ENCODE measurements at places on chromosomes 1 and 21. TPM values are rescaled to one million over a fixed set of nuclear protein-coding genes. Genes with fewer than 3 reads are reported as not detected.

DNA sequence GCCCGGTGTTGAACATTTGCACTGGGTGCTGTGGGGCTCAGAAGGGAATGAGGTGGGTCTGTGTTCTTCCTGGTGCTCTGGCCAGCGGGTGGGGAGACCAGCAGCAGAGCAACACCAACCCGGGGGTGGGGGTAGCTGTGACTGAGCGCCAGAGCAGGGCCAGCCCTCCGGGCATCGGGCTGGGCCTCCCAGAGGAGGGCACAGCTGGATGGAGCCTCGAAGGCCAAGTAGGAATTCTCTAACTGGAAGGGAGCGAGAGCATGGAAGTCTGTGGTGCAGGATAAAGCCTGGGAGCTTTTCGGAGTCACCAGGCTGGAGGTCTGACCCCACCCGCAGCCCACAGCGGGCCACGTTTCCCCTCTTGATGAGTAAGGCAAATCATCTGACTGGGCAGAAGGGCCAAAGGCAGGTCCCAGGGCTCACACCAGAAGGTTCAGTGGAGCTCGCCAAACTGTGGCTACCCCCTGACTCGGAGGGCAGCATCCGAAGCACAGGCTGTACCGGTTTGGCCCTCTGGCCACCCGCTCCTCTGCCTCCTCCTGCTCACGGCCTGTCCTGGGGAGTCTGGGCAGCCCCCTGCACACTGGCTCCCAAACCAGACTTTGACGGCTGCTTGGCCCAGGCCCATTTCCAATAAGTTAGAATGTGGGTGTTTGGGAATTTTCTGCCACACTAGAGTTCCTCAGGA is 18.8 kb downstream of the SLC1A7 start:
- DNase-seq = no peak

- no peak for DNase-seq
These were observed 579.9 kb upstream of the B3GALT2 start for GRCh38 chr1:193766329-193766728.

- DNase-seq = no peak
These were observed 174.4 kb upstream of the UBE2U start for GRCh38 chr1:64029037-64029436.

- no peak for DNase-seq
These were observed 633.2 kb upstream of the NEGR1 start for GRCh38 chr1:72915581-72915980.

DNA sequence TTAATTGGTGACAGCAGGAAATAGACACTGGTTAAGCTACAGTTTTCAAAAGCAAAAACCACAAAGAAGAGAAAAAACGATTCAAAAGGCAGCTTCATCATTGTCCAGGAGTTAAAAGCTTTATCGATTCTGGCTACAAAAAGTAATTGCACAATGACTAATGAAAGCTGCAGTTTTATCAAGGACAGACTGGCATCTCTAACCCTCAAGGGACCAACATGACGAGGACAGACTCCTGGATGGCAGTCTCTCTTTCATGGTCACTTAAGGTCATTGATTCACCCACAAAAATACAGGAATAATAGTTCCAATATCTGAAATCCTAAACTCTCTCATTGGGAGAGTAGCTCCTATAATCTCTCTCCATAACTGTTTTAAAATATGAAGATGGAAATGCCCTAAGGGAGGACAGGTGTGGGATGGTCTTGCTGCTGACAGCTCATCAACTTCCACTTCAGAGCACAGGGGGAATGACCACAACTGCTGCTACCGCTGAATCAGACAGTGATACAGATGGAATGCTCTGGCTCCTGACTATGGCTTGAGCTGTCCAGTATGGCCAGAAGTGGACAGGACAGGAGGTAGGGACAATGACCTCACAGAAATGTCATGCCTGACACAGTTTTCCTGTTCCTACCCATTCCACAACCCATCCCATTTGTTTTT is 17.4 kb upstream of the CPLANE2 start:
- DNase-seq = no peak

DNA sequence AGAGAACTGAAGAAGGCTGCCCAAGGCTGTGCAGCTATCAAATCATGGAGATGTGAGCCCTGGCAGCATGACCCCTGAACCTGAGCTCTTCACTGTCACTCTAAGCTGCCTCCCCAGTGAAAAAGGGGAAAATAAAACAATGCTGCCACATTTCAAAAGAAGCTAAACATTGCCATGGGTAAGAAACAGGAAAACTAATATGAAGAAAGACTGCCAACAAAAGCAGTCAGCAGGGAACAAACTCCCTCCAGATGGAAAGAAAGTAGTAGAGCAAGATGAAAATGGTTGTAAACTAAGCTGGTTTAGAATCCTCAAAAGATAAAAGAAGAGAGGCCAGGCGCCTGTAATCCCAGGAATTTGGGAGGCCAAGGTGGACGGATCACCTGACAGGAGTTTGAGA is 36.2 kb upstream of the CSF1 start:
- no peak for DNase-seq

DNA sequence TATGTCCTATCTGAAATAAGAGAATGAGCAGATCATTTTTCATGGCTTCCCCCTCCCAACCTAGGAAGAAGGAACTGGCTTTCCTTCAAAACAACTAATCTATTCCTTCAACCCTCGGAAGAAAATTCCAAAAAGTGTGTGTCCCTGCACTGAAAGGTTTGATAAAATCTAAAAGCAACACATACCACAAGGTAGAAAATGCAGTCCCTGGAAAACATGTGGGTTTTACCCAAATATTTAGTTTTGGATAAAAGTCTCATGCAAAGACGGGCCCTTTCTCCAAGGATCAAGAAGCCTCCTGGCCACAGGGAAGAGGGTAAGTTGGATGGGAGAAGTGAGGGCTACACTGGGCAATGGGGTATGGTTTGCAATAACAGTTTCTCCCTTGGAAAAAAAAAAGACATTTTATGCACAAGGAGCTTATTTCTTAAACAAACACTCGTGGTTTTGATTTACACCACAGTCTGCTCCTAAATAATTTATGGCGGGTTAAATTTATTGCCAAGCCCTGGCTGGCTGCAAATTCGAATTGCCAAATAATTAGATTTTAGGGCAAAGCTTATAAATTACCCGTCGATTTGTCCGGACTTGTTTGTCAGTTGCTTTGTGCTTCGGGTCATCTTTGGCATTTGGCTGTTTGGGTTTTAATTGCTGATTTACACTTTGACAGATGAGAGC is 28.9 kb downstream of the ERI3 start:
- no peak for DNase-seq

GRCh38 chr21:15278279-15278678 is 213.5 kb upstream of the NRIP1 start:
- DNase-seq = no peak

- DNase-seq = no peak
These were observed 30.4 kb downstream of the IFNGR2 start for GRCh38 chr21:33433425-33434114.

- no peak for DNase-seq
These were observed 867 bp downstream of the PTGFRN start for GRCh38 chr1:116910379-116911187.

DNA sequence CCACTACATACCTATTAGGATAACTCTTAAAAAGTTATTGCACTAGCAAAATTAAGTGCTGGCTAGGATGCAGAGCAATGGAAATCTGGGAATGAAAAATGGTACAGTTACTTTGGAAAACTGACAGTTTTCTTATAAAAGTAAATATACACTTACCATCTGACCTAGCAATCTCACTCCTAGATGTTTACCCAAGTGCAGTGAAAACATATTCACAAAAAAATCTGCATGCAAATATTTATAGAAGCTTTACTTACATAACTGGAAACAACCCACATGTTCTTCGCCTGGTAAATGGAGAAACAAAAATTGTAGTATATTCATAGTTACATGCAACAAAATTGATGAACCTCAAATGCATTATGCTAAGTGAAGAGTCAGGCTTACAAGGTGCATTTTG is 12.9 kb upstream of the FLG2 start:
- no peak for DNase-seq

GRCh38 chr21:29287383-29287782 is 11.3 kb upstream of the BACH1 start:
- DNase-seq = no peak

GRCh38 chr1:44740179-44740617 is 561 bp downstream of the KIF2C start:
- no peak for DNase-seq

GRCh38 chr1:29513357-29513756 is 277.0 kb downstream of the PTPRU start:
- DNase-seq = no peak

GRCh38 chr1:229553621-229554130 is 4.8 kb downstream of the ABCB10 start:
- DNase-seq = no peak

- no peak for DNase-seq
These were observed 2.5 kb upstream of the UBASH3A start for GRCh38 chr21:42401154-42401553.

Gene CADM3
- not detected for polyA plus RNA-seq

Gene PLA2G2A
- polyA plus RNA-seq = not detected

Gene AGMAT
- 0.21 TPM for polyA plus RNA-seq

Gene LEMD1
- polyA plus RNA-seq = 0.91 TPM

Gene SH2D1B
- polyA plus RNA-seq = not detected

Gene S100A7
- 31.2 TPM for polyA plus RNA-seq

Gene AGO1
- 10.4 TPM for polyA plus RNA-seq

Gene LAMC1
- 40.9 TPM for polyA plus RNA-seq

All from keratinocyte (primary cell).